ENCODE measurements at places on chromosomes 6 and 20.

DNA sequence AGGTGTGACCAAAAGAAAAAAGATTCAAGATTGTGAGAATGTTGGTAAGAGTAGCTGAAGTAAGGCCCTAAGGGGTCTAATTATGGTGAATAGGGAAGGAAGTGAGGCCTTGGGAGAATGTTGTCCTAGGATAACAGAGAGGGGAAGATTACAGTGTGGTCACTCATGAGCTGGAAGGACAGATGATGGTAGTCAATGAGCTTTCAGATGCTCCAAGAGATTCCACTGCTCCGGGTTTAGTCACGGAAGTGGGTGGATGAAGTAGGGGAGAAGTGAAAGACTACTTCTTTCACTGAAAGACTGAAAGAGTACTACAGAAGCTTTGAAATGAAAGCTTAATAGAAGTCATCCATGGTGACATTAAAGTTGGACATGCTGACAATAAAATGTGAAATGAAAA lies 108.5 kb downstream of the MMS22L start:
- DNase-seq: no peak

DNA sequence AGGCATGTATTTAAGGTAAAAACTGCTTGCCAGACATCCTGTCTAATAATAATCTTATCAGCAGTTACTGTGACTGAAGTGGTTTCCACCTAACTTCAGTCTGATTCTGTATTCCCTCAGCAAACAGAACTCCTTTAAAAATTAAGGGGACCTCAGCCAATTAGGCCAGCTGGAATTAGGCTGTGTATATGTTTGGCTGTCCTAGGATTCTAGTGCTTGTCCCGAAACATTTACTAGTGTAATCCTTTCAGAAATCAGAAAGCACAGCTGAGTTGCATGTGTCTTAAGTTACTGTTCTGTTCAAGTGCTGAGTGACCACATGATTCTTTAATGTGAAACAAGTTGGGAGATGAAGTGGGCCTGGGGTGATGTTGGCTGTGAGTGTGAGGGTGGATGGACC lies 120.9 kb upstream of the SUPT3H start:
- no peak for DNase-seq

- DNase-seq: no peak
These were observed 52.8 kb upstream of the FILIP1 start for GRCh38 chr6:75546381-75546780.

- no peak for DNase-seq
These were observed 3.0 kb upstream of the TGM2 start for GRCh38 chr20:38167851-38168760.

Data from hematopoietic multipotent progenitor cell treated with erythropoietin and hydrocortisone succinate and interleukin-3 and kit ligand, for 15 days (in vitro differentiated cells).